ENCODE measurements at places on chromosomes 12 and 14.

DNA sequence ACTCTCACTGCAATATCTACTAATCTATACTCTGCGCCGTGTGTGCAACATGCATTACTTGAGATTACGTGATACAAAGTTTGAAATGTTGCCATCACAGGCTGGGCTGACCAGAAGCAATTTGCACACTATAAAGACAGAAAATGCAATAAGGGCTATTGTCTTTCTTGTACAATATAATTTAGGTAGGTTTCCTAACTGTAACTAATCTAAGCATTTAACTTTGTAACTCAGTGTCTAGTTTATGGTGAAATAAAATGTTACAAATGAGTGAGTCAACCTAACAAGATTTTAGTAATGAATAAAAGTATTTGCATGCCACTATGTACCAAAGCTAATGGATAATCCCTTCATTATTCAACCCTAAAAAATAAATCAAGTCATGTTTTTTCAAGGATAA is 57.8 kb downstream of the LRP6 start:
- no peak for DNase-seq

GRCh38 chr12:112166051-112167015 is 41.0 kb downstream of the TRAFD1 start:
- no peak for DNase-seq

DNA sequence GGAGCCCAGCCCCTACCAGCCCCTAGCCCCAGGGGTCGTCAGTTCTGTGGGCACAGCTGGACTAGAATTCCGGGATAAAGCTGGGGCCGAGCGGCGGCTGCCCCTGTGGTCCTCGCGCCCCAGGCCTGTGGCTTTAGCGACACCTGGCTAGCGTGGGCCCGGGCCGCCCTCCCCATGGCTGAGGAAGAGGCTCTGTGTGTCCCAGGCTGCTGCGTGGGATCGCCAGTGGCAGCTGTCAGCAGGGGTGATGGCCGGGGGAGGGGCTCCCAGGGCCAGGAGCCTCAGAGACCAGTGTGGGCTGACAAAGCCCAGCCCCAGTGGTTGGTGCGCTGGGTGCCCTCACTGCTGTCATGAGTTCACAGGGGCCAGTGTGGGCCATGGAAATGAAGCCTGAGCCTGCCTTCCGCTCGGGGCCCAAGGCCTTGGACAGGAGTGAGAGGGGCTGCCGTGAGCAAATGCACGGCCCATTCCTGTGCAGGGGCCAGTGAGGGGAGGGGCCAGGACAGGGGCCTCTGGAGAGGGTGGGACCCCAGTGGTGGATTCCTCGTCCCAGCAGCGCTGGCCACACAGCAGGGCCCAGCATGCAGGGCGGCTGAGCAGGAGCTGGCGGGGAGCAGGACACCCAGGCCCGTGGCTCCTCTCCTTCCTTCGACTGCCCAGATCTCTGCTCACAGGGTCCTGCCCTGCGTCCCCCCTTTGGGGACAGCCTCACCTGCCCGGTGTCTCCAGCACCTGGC is 11.4 kb downstream of the FBRSL1 start:
- no peak for DNase-seq

GRCh38 chr12:10959804-10960203 is 20.7 kb upstream of the TAS2R14 start:
- no peak for DNase-seq
